ENCODE measurements at places on chromosomes 13 and 19.

DNA sequence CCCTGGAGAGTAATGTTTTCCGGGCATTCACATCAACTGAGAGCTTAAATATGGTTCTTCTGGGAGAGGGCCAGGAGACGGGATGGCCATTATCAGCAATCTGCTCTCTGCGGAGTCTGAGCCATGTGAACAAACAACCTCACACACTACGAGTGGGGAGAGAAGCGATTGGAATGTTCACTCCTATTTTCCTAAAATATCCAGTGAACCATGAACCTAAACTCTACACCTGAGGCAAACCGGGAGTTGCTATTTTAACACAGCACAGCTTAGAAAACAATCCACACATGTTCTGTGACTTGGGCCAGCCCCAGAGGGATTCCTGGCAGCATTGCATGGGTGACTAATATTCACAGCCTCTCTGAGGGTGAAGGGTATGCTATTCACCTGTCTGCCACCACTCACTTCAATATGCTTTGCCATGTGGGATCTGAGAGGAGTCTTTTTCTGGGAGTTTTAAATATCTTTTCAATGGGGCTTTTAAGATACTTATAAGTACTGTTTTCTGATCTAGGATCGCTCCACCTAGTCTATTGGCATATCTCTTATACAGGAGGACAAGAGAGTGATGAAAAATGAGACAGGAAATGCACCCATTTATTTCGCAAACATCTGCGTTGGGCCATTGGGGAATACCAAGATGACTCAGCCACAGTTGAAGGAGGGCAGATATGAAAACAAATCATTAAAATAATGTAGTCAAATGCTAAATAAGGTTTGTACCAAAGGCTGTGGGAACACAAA is 72.6 kb upstream of the SERP2 start:
- DNase-seq, result no peak

- no peak for DNase-seq
Observed at GRCh38 chr19:2081873-2082810, 14.0 kb downstream of the MOB3A start.

GRCh38 chr19:16883522-16883921 is 5.3 kb upstream of the F2RL3 start:
- no peak for DNase-seq

DNA sequence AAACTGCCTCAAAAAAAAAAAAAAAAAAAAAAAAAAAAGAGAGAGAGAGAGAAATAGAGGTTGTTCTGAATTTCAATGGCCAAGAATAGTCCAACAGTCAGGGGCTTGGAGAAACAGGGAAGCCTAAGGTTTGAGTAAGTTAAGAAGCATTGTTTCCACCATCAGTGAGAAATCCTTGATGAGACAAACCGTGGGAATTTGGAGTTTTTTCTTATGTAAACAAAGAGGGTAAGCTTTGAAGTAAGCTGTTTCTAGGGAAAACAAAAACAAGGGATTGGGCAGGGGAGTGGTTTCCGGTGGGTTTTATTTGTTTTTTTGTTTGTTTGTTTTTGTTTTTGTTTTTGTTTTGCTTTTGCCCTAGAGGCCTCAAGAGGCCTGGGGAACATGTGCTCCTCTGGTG is 11.2 kb upstream of the ERVV-1 start:
- no peak for DNase-seq

DNA sequence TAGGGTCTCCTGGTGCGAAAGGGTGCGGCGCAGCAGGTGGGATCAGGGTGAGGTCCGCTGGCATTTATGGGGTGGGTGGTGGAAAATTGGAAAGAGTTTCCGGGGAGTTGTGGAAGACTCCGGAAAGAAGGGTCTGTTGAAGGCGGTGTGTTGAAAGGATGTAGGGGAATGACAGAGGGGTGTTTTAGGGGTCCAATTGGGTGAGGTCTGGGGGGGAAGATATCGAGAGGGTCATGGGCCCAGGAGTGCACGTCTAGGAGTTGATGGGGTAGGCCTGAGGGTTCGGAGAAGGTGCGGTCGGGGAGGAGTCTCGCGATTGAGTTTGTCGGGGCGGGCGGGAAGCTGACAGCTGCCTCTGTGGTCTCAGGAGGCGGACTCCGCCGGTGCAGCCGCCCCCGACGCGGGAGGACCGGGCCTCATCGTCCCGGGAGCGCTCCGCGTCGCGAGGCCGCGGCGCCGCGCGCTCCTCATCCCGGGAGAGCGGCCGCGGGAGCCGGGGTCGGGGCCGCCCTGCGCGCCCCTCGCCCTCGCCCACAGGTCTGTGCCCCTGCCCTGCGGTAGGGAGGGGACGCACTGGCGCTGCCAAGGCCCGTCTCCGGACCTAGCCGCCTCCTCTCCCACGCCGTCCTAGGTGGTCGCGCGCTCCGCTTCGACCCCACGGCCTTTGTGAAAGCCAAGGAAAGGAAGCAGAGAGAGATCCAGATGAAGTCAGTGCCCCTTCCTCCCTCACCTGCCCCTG is 7.0 kb downstream of the PGLYRP1 start:
- DNase-seq, result peak; percentile 19

DNA sequence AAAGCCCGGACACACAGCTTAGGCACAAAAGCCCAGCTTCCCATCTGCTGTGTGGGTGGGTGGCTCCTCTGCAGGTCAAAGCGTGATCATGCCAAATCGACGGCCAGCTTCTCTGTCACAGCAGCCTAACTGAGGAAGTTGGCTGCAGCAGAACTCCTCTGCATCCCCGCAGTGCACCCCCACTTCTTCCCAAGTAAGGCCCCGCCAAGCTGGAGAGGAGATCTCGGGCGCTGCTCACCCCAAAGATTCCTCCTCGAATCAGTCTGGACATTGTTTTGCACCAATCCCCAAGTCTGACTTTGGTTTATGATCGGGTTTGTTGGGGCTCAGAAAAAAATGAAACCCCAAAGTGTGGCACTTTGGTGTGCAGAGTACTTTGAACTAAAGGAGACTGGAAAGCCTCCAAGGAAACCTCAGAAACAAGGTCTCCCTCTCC is 19.7 kb upstream of the CPB2 start:
- DNase-seq, result no peak

DNA sequence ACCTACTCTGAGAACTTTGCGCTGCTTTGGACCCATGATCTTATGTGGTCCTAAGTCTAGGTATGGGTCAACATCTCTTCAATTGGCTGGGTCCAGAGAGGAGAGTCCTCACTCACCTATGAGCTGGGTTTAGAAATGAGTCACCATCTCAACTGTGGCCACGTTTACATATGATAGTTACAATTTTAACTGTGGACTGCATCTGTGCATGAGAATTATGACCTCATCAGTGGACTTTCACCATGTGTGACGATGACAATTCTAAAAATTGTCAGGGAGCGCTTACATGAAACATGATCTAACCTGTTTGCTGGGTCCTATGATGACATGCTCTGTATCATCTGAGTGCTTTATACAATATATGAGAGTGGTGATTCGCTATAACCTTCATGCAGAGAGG is 12.7 kb upstream of the ZNF724 start:
- no peak for DNase-seq

DNA sequence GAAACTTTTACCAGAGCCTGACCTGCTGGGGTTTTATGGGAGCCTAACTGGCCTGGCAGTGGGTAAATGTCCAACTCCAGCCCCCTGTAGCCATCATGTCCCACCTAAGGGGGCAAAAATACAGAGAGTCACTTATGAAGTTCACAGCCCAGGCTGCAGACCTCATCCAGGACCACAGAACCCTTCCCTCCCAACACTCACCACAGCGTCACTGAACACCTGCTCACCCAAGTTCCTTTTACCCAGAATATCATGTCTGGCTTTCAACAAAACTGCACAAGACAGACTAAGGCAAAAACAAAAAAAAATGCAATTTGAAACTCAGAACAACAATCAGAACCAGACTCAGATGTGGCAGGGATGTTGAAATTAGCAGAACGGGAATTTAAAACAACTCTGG is 6.4 kb downstream of the CEACAM3 start:
- no peak for DNase-seq

DNA sequence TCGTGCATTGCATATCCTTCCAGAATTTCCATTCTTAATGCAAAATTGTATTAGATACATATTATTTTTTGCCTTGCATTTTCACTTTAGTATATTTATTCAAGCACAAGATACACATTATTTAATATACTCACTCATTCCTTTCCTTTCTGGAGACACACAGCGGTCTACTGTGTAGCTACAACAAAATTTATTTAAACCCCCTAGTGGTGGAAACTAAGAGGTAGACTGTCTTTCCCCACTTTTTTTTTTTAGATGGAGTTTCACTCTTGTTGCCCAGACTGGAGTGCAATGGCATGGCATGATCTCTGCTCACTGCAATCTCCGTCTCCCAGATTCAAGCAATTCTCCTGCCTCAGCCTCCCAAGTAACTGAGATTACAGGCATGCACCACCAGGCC is 2040.3 kb upstream of the PCDH20 start:
- no peak for DNase-seq

DNA sequence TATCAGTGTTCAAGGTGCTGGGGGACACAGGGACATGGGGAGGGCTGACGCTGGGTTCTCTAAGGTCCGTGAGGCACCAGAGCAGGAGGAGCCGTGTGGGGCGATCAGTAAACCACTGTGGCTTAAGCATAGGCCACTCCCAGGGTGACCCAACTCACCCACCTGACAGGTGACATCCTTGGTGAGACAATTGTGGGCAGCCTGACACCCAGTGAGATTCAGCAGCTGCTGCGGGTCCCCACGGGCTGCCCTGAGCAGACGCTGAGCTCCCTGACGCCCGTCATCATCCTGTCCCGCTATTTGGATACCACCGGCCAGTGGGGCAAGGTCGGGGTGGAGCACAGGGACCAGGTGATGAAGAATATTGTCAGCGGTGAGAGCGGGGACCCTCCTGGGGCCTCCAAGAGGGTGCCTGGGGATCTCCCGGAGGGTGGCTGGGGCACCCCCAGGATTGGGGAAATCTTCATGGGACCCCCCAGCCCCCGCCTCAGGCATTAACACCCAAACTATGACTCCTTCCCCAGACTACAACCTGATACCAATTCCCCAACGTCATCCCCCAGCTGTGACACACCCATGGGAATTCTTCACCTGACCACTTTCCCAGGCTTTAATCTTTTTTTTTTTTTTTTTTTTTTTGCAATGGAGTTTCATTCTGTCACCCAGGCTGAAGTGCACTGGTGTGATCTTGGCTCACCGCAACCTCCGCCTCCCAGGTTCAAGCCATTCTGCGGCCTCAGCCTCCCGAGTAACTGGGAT is 33.3 kb upstream of the SHFL start:
- DNase-seq, result no peak

DNA sequence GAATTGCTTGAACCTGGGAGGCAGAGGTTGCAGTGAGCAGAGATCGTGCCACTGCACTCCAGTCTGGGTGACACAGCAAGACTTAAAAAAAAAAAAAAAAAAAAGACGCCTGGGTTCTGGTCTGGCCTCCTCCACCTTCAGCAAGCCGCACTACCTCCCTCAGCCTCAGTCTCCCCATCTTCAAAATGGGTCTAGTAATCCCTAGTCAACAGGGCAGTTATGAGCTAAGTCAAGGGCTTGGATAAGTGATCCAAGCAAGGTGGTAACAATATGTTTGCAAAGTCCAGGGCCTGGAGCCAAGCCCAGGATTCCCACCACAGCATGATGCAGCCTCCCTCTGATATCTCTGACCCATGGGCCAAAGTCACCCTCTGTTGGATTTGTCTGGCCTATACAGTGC is 4.4 kb downstream of the KDELR1 start:
- no peak for DNase-seq

DNA sequence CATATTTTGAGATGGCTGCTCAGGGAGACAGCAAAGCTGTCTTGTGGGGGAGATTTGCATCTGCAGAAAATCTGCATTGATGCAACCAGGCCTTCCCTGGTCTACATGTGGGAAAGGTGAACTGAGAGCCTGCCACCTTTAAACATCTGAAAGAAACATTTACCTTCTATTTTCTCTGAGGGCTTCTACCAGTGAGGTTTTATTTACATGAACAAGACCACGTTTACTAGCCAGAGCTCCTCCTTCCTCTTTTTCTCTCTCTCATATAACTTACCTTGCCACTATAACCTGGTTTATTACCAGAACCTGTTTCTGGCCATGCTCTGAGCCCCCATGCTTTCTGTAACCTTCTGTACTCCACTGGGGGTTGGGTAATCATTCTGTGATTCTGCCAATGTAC is 14.4 kb upstream of the RUBCNL start:
- DNase-seq, result no peak

DNA sequence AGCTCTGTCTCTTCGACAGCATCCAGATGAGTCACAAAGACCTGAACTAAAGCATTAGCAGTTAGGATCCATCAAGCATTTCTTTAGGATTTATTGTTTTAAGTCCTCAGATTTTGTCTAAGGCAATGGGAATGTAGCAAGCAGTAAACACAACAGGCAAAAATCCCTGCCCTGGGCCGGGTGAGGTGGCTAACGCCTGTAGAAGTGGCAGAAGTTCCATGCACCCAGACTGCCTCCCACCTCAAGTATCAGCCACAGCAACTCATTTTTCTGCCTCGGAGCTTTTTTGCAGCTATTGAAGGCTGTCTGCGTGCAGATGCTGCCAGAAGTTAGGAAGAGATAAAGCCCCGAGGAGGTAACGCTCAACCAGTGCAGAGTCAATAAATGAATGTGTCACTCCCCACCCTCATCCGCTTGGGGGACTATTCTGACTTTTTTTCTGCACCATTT is 47.1 kb upstream of the MRI1 start:
- no peak for DNase-seq

GRCh38 chr13:73146707-73147106 is 87.9 kb downstream of the KLF5 start:
- DNase-seq, result no peak

GRCh38 chr19:45973553-45974338 is at the start of gene NOVA2:
NOVA2 (minus strand) TSS chr19:45973865; CDS start chr19:45973351, 514 bp downstream.
- DNase-seq, result peak; percentile 96

DNA sequence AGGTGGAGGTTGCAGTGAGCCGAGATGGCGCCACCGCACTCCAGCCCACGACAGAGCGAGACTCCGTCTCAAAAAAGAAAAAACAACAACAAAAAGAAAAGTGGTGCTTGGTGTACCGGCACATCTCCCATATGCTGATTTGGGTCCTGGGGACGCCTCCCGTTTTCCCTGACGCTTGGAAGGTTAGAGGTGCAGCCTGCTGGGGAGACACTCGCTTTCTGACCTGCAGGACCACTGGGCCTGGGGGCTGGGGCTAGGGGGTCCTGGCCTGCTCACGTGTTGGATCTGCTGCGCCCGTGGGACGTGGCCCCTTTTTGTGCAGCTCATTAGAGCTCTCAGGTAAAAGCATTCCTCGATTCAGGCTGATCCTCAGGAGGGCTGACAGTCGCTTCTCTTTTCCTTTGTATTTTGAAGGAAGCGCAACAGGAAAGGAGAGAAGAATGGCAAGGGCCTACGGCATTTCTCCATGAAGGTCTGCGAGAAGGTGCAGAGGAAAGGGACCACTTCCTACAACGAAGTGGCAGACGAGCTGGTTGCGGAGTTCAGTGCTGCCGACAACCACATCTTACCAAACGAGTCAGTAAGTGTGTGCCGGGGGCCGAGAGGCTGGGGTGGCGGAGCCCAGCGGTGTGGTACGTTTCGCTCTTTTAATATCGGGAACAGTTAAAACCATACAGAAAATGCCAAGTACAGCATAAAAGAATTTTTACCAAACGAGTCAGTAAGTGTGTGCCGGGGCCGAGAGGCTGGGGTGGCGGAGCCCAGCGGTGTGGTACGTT is 25.1 kb downstream of the ATP4B start:
- no peak for DNase-seq
